ENCODE measurements at places on chromosomes 11 and 22. TPM values are rescaled to one million over a fixed set of nuclear protein-coding genes. Genes with fewer than 3 reads are reported as not detected.

PRDM11 gene
- 9.2 TPM for total RNA-seq

CDCA5 gene
- total RNA-seq, result 0.56 TPM

SPINDOC gene
- total RNA-seq, result 12.8 TPM

ANO1 gene
- 13.9 TPM for total RNA-seq

SLC22A12 gene
- not detected for total RNA-seq

NAGA gene
- 30.7 TPM for total RNA-seq

NXPE2 gene
- 0.19 TPM for total RNA-seq

CYB561A3 gene
- 36.0 TPM for total RNA-seq

TTC28 gene
- 103 TPM for total RNA-seq

SAA2 gene
- total RNA-seq, result 515 TPM

PKP3 gene
- 0.96 TPM for total RNA-seq

MSANTD4 gene
- total RNA-seq, result 12.2 TPM

FOSL1 gene
- 10.5 TPM for total RNA-seq

RAG1 gene
- total RNA-seq, result 0.37 TPM

RAG2 gene
- total RNA-seq, result not detected

KCNJ1 gene
- total RNA-seq, result not detected

ZNRF3 gene
- 8.2 TPM for total RNA-seq

NAV2 gene
- total RNA-seq, result 6.3 TPM

MRGPRE gene
- total RNA-seq, result not detected

UBQLNL gene
- 0.19 TPM for total RNA-seq

OR8A1 gene
- total RNA-seq, result not detected

OR2AG2 gene
- total RNA-seq, result not detected

MS4A3 gene
- total RNA-seq, result not detected

ROBO4 gene
- 57.6 TPM for total RNA-seq

Measured in omental fat pad (tissue), 4 donors.